ENCODE measurements at places on chromosomes 5 and 9.

DNA sequence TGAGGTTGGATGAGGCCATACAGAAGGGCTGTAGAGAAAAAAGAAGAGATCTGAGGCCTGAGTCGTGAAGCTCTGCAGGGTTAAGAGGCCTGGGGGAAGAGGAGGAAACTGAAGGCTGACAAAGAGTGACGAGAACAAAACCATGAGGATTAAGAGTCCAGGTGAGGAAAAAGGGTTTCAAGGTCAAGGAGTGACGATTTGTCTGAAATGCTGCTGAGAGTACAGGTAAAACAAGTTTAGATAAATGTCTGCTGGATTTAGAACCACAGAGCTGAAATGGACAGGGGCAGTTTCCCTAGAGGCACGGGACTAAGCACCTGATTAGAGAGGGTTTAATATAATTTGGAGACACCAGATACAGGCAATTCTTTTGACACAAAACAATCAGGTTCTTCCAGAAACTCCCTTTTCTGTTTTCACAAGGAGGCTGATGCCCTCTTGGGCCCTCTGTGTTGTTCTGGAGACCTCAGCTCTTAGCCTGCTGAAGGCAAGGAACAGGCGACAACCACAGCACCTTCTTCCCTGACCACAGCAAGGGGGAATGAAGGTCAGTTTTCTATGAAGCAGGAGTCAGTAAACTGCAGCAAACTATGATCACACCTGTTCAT, 14.6 kb upstream of the GCNT1 start:
- DNase-seq, result no peak

DNA sequence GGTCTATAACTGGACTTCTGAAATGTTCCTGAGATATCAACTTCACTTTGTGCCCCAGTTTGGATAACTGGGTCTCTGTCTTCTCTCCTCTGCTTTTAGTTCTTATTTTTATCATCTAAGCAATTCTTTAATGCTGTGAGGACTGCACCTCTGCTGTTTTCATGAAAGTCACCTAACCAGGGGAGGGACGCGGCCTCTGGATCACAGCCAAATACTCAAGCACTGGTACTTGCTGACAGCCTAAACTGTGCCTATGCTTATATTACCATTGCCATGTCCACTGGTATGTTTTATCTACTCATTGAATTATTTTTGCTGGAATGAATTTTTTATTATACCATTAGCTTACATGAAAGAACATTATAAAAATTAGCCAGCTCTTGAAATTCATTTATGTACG, 674.0 kb downstream of the DMRTA1 start:
- no peak for DNase-seq

DNA sequence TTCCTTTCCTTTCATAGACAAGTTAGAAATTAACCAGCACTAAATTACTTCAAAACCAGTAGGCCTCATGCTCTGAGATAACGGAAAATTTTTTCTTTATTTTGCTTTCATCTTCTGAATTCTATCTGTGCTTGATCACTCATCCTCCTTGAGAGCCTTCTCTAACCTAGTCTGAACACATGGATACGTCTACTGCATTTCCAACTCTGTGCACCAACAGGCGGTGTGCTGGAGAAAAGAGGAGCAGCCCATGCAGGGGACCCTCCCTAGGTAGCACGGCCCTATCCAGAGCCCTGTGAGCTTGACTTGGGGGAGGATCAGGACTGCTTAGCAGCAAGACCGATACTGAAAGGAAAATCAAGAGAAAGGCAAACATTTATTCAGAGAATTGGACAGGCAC, 149.8 kb downstream of the AUH start:
- DNase-seq, result no peak

DNA sequence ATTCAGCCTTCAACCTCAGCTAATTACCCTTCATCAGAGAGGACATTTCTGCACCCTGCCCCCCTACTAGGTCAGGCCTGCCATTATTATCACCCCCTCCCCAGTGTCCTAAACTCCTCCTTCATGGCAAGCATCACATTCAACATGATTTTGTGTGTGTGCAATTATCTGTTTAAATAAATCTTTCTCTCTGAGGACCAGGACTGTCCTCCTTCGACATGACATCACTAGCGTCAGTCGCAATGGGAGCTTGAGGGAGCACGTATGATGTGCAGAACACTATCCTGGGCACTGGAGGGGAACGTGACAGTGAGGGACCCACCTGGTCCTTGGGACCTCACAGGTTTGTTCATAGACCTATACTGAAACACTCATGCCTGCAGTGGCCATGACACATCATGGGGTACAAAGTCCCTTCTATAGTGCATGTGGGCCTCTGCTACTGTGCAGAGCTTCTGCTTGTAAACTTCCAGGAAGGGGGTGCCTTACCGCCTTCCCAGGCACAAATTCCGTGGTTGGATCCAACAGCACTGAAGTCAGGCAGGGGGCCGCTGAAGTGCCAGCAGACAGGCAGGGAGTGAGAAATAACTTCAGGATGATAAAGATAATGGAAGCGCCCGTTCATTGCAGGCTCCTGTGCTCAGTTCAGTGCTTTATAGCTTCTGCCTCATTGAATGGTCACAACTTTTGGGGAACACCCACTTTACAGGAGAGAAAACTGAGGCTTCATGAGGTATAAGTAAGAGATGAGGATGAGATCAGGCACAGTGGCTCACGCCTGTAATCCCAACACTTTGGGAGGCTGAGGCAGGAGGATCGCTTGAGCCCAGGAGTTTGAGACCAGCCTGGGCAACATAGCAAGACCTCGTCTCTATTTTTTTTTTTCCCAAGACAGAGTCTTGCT, 36.0 kb upstream of the STXBP1 start:
- no peak for DNase-seq

GRCh38 chr9:133811471-133811870, 73.3 kb upstream of the SARDH start:
- no peak for DNase-seq
